ENCODE measurements at places on chromosomes 2 and 18. TPM values are rescaled to one million over a fixed set of nuclear protein-coding genes. Genes with fewer than 3 reads are reported as not detected.

GRCh38 chr2:67057123-67057522 lies 340.0 kb upstream of the ETAA1 start:
- no peak for DNase-seq

- no peak for DNase-seq
Observed at GRCh38 chr2:227480528-227480927, 8.6 kb downstream of the AGFG1 start.

- no peak for DNase-seq
Observed at GRCh38 chr2:105784589-105784988, 39.9 kb downstream of the NCK2 start.

GRCh38 chr2:444937-445884 lies 157.3 kb upstream of the ALKAL2 start:
- no peak for DNase-seq

DNA sequence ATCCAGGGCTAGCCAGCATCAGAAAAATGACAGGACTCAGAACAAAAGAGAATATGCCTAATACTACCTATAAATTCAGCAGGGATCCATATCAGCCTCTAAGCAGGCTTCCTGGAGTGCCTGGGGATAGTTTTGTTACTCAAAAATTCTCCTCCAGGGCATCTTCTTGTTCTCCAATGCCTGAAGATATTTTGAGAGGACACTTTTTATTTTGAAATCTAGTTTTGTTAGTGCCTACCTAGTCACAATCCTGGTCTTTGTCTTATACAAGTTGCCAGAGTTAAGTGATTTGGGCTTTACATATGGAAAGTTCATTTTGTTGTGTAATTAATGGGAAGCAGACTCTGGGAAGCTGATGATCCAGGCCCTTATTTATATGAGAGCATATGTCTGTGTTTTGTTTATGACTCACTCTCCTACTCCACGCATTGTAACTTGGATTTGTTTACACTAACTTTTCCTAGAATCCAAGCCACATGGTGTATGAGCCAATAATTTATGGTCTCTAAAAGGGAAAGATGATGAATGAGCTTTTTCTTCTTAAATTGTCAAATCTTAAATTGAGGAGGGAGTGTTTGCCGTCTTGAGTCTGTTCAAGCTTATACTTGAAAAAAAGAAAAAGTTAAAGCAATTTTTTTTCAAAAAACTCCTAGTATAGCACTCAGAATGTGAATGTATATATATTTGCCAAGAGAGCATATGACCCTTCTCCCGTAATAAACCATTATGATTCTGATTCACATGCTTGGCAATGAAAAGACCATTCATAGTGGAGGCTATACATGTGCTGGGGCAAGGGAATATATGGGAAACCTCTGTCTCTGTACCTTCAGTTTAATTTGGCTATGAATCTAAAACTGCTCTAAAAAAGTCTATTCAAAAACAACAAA lies 370.3 kb downstream of the SETBP1 start:
- DNase-seq, result no peak

DNA sequence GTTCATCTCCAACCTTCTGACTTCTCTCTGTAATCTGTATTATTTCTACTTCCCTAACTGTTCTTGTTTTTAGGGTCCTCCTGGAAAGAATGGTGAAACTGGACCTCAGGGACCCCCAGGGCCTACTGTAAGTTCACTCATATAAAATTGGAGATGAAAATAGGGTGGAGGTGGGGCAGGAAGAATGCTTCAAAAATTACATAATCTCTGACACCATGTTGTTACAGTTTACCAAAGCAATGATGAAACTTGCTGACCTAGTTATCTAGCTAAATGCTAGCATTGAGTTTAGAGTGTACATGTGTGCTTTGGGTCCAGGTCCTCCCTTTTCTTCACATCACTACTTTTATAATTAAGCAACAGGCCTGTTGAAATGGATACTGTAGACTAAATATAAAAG lies 23.1 kb downstream of the COL3A1 start:
- DNase-seq, result no peak

- no peak for DNase-seq
Observed at GRCh38 chr18:73908323-73908722, 239.3 kb downstream of the FBXO15 start.

DNA sequence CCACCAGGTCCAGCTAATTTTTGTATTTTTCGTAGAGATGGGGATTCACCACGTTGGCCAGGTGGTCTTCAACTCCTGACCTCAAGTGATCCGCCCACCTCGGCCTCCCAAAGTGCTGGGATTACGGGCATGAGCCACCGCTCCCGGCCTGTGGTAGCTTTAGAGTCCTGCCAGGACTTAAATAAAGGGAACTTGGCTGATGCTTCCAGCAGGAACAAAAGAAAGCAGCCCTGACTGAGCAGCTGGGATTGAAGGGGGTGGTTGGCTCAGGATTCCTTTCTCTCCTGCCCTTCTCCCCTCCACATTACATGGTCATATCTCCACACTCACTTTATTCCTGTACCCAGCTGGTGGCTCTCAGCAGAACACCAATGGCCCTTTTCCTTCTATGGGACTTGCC lies 20.0 kb downstream of the EFHD1 start:
- DNase-seq, result no peak

ACKR3 gene
- 10.4 TPM for total RNA-seq
